Stimulated activated CD4-positive, alpha-beta T cell treated with anti-CD3 and anti-CD28 coated beads, Interleukin-12 subunit alpha, Interleukin-12 subunit beta, amount 100 ng/mL, for 48 hours (primary cell): ENCODE measurements at places on chromosomes 16 and 17.

- no peak for DNase-seq
Measured at GRCh38 chr16:56460101-56460500, 8.7 kb downstream of the OGFOD1 start.

- no peak for DNase-seq
Measured at GRCh38 chr16:69861292-69862030, 89.7 kb upstream of the CLEC18A start.

- no peak for DNase-seq
Measured at GRCh38 chr17:10216213-10216938, 18.0 kb upstream of the GAS7 start.

DNA sequence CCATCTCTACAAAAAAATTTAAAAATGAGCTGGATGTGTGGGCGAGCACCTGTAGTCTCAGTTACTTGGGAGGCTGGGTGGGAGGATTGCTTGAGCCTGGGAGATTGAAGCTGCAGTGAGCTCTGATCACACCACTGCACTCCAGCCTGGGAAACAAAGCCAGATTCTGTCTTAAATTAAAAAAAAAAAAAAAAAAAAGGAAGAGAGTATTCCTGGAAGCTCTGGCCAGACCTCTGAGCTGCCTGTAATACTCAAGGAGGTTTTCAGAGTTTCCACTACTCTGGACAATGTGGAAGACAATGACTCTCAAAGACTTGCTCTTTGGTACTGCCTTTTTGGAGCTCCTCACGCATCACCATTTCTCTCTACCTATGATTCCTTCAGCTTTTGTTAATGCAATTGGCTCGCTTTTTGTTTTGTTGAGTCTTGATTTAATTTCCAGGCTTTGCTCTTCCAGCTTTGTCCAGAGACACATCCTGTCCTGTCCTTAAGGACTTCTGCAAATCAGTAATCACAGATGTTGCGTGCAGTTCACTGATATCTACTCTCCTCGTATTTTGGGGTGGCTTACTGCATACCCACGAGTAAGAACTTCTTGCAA is 10.8 kb downstream of the CHD9 start:
- no peak for DNase-seq

GRCh38 chr16:62014319-62014923 is 21.8 kb downstream of the CDH8 start:
- DNase-seq: no peak

GRCh38 chr17:14312522-14312921 is 11.6 kb downstream of the HS3ST3B1 start:
- DNase-seq: no peak

- DNase-seq: no peak
Measured at GRCh38 chr16:84029297-84030047, 13.1 kb downstream of the SLC38A8 start.

- no peak for DNase-seq
Measured at GRCh38 chr16:29816694-29817441, 916 bp downstream of the PAGR1 start.

GRCh38 chr17:44004761-44005526 is 522 bp downstream of the NAGS start:
- DNase-seq: no peak

DNA sequence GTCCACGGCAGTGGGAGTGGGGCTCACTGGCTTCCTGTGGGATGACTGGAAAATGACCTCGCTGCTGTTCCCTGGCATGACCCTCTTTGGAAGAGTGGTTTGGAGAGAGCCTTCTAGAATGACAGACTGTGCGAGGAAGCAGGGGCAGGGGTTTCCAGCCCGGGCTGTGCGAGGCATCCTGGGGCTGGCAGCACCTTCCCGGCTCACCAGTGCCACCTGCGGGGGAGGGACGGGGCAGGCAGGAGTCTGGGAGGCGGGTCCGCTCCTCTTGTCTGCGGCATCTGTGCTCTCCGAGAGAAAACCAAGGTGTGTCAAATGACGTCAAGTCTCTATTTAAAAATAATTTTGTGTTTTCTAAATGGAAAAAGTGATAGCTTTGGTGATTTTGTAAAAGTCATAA is 7.8 kb upstream of the RNF213 start:
- peak; percentile 89 for DNase-seq

DNA sequence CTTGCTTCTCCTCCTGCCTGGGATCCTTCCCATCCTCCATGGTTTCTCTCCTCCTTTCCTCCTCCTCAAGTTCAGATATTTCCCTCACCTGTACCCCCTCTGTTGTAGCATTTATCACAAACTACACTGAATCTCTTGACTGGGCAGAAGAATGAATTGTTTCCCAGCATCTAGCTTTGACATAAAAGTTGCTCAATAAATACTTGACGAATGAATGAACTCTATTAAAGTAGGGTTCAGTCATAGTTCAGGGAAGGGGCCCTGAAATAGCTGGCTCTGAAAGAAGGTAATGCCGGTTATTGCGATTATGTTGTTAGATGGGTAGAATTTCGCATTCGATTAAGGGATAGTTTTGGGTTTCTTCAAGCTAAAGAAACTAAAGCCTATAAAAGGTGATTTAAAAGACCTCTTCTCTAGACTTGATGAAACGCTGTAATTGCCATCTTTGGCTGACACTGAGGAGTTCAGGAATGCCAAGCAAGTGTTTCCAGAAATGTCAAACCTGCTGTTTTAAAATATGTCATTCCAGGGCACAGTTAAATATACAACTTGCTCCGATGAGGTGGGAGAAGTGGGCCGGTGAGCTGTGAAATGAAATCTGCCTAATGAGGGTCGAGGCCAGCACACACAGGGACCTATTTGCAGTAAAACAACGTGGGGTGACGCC is 1.0 kb upstream of the CPD start:
- DNase-seq: no peak

DNA sequence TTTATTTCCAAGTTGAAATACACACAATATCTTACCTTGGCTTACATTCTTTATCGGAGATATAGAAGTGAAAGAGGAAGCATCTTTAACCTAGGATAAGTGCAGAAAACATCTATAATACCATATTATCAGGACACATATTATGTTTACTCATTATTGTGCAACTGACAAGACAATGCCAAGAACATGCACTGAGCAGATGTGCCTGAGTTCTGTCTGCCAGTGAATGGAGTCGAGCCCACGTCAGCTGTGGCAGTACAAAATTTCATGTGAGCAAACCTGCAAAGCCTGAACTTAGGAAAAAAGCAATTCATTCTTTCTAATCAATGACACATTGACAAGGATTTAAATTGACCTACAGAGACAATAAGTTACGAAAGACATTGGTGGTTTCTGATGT is 154.4 kb downstream of the AXIN2 start:
- DNase-seq: no peak

GRCh38 chr16:74740795-74741304 is 33.8 kb downstream of the FA2H start:
- no peak for DNase-seq

- DNase-seq: no peak
Measured at GRCh38 chr16:1124795-1125194, 28.1 kb upstream of the CACNA1H start.

- no peak for DNase-seq
Measured at GRCh38 chr16:27152801-27153200, 50.5 kb upstream of the KDM8 start.

- no peak for DNase-seq
Measured at GRCh38 chr17:79017546-79018369, 6.2 kb upstream of the C1QTNF1 start.

DNA sequence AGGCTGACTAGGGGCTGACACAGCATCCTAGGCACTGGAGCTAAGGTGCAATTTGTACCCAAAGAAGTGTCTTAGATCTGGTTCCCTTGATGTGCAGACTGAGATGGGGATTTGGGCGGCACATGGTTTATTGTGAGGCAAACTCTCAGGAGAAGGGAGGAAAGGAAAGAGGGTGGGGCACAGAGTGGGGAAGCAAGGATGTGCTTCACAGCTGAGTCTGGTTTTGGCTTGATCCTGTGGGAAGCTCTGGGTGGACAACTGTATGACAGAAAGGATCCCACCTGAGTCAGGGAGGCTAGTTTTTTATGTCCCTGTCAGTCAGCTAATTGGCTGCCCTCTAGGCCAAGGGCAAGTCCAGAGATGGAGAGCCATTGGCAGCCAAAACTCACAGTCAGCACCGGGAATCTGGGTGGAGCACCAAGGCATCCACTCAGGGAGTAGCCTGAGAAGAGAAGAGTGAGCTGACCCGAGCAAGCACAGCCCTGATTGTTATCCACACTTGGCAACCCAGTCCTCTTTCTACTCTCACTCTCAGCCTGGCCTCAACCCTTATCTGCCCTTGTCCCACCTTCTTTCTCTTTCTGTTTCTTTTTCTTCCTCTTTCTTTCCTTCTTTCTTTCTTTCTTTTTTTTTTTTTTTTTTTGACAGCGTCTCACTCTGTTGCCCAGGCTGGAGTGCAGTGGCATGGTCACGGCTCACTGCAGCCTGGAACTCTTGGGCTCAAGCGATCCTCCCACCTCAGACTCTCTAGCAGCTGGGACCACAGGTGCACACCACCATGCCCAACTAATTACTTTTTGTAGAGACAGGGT is 12.0 kb downstream of the ARL4D start:
- DNase-seq: no peak

- DNase-seq: no peak
Measured at GRCh38 chr17:12765548-12765947, 23.8 kb upstream of the ARHGAP44 start.

DNA sequence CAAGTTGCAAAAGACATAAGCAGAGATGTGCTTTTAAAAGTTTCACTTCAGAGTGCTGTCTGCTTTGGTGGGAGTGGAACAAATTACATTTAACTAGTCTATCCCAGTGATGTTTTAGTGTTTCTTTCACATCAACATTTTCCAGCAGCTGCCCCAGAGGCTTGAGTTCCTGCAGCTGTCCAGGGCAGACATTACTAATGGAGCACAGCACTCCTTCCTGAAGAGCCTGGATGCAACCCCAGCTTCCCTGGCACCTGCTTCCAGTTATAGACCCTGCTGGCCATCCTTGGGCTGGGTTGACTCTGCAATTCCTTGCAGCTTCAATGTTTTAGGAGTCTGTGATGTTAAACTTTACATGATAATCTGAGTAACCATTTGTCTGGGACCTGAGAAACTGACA is 61.4 kb upstream of the PIRT start:
- DNase-seq: no peak

DNA sequence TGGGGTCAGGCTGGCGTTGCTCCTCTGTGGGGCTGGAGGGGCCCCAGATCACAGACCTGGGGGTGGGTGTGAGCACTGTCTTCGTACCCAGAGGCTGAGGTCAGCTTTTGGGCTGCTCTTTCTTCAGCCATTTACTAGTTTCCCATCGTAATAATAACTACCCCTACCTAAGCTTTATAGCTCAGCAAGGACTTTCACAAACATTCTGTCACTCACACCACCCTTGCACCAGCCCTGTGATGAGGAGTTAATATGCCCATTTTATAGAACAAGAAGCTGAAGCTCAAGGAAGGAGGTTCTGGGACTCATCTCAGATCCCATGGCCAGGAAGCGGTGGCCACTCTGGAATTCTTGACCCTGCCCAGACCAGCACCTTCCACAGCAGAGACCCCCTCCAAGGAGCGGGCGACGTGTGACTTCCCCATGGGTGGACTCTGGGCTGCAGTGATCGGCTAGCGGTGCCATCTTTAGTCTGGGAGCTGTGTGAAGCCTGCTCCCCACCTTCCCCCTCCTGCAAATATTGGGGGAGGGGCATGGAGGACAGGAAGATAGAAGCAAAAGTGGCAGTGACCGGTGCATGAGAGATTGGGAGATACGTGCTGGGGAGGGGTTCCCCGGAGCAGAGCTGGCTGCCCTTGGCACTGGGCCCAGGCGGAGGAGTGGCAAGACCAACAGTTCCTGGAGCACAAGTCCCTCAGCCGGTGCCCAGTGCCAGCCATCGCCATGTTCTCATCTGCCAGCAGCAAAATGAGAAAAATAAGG is 81.8 kb upstream of the TOB1 start:
- DNase-seq: no peak

DNA sequence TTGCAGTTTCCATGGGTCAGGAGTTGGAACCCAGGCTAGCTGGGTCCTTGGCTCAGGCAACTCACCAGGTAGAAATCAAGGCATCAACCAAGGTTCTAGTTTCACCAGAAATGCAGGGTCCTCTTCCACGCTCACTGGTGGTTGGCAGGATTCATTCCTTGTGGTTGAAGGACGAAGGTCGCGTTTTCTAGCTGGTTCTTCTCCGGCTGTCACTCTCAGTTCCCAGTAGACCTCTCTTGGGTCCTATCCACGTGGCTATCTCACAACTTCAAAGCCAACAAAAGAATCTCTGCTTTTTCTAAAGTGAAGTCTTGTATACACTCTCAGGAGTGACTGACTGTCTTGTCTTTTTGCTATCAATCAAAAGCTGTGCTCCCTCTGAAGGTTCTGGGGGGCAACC is 146.3 kb upstream of the NOL11 start:
- DNase-seq: no peak

DNA sequence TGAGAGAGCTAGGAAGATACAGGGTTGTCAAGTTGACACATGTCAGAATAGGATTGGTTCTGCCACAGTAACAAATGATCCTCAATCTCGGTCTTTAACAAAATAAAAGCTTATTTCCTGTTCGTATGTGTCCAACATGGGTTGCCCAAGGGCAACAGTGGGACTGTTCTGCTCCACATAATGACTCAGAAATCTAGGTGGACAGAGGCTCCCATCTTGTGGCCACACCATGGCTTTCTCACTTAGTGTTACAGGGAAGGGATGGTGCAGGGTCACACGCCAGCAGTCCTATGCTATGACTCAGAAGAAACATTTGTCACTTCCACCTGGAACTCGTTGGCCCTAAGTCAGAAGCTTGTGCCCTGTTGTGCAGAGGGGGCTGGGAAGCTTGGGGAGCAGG is 364.9 kb downstream of the SNX29 start:
- no peak for DNase-seq
